ENCODE measurements at places on chromosomes 4 and X.

DNA sequence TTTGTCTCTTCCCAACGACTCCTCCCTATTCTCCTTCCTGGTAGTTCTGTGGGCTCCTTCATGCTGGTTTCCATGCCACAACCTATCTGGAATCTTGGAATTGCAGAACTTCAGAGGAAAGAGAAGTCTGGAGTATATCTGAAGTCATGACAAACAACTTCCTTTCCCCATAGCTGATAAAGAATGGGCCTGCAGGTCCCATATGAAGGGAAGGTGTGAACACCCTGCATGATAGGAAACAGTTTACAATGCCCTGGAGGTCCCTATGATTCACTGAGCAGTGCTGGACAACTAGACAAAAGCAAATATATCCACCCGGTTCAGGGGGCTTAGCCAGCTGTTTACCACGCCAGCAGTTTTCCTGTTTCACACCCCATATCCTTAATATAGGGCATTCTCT, 19.4 kb downstream of the FAM9C start:
- no peak for DNase-seq

GRCh38 chr4:151955721-151956380, 195.0 kb upstream of the GATB start:
- no peak for DNase-seq

DNA sequence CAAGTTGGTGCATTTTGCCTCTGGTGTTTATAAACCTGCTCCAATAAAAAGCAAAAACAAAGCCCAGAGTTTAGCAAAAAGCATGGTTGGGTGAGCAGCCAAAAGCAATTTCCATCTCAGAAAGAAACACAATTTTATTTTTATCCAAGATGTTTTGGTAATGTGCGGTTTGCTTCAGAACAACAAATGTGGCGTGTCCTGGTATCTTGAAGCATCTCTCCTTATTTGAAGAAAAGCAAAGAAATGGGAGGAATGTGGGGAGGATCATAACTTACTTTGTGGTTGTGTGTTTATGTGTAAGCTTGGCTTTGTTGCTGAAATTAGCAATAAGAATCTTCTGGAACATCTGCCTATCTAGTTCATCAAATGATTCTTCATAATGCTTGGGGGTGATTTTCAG, 88.3 kb upstream of the DDX3X start:
- DNase-seq: no peak

- DNase-seq: peak; percentile 36
Measured at GRCh38 chrX:70196961-70197720, 19.9 kb downstream of the DGAT2L6 start.

DNA sequence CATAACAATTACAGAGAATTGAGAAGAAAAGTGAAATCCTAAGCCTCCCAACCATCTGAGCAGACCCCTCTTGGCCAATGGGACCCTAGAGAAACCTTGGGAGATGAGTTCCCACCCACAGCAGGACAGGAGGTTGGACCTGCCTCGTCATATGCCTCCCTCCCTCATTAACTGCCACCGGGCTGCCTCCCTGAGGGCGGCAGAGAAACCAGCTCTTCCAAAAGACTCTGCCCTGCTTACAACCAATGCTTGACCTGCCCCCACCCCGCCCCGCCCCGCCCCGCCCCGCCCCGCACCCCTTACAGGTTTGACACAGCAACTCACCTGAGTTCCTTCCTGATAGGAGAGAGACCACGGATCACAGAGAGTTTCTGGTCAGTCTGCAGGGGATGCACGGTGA, 86.1 kb downstream of the ADRA2C start:
- DNase-seq: no peak

DNA sequence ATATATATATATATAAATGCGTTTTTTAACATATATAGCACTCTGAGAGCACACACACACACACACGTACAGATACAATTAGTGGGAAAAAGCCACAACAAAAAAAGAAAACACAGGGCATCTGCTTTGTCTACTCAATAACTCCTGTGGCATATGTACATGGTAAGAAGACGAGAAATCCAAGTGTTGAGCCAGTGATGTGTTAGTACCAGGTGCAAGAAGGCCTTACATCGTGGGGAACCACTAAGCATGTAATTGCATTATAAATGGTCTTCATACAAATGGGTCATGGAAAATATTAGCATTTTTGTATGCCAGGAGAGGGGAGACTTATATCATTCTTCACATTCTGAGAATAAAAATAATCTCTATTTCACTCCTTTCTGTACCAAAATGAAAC, 62.7 kb upstream of the FAM47B start:
- DNase-seq: no peak

DNA sequence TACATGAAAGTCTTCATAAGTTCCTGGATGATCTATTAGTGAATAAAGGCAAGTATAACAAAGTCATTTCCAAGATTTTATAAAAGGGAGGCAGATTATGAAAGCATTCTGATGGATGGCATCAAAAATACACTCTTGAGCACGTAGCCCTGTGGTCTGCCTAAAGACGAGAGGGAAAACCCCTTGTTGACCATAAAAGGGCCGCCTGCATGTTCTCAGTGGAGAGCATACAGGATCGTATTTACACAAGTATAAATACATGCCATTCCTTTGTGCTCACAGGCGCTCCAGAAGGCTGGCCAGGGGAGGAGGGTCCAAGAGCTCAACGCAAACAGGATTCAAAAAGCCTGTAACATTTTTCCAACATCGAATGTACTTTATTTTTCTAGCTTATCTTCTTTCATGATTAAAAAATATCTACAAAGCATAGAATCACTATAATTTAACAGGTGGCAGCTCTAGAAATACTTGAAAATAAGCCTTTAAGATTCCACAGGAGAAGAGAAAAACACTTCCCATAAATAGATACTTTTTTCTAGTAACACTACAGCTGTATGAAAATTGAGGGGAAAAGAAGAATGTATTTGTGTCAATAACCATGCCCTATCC, 29.6 kb downstream of the PDGFC start:
- DNase-seq: peak; percentile 89

DNA sequence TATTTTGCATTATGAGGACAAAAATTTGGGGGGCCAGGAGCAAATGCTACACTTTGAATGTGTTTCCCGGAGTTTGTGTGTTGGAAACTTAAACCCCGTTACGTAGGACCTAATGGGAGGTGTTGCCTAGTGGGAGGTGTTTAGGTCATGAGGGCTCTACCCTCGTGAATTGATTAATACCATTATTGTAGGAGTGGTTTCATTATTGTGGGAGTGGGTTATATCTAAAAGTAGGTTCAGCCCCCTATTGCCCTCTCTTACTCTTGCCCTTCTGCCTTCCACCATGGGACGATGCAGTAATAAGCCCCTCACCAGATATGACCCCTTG, 15.5 kb downstream of the UBA6 start:
- no peak for DNase-seq

GRCh38 chrX:118847676-118848075, 24.1 kb downstream of the ZCCHC12 start:
- peak; percentile 61 for DNase-seq

GRCh38 chr4:86451560-86452330, 91.9 kb upstream of the MAPK10 start:
- no peak for DNase-seq

DNA sequence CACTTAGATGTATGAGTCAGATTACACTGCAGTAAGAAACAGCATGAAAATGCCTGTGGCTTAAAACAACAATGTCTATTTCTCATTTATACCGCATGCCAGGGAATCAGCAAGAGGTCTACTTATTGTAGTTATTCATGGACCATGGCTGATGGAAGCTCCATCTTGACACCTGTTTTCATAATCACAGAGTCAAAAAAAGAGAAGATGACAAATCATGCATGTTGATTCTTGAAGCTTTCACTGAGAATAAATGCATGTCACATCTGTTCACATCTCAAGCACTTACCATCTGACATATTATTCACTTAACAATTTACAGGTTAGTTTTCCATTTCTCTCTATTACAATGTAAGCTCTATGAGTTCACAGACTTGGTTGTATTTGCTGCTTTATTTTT, 194.2 kb upstream of the SLITRK2 start:
- DNase-seq: no peak

DNA sequence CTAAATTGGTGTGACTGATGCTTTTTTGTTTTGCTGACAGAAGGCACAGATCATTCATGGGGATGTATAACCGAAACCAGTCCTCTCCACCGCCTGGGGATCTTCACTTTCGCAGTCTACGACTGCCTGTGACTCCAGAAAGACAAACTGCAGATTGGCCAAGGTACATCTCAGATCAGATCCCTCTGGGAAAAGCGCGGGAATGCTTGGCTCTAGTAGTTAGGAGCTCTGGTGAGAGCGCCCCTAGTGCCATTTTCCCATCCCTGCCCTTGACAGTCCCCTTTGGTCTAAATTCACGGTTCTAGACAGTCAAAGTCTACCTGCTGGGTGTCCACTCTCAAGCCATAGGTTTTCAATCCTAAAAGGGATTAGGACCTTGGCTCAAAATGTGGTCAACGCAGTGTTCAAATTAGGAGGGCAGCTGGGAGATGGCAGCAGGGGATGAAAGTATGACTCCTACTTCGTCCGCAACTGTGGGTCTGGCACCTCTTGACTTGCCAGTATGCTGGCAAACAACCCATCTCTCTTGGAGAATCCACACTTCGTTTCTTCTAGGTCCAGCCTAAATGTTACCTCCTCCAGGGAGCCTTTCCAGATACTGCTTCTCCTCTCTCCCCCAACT, 6.9 kb upstream of the HAND2 start:
- peak; percentile 44 for DNase-seq

GRCh38 chr4:108398316-108398715, 222.1 kb upstream of the RPL34 start:
- no peak for DNase-seq

DNA sequence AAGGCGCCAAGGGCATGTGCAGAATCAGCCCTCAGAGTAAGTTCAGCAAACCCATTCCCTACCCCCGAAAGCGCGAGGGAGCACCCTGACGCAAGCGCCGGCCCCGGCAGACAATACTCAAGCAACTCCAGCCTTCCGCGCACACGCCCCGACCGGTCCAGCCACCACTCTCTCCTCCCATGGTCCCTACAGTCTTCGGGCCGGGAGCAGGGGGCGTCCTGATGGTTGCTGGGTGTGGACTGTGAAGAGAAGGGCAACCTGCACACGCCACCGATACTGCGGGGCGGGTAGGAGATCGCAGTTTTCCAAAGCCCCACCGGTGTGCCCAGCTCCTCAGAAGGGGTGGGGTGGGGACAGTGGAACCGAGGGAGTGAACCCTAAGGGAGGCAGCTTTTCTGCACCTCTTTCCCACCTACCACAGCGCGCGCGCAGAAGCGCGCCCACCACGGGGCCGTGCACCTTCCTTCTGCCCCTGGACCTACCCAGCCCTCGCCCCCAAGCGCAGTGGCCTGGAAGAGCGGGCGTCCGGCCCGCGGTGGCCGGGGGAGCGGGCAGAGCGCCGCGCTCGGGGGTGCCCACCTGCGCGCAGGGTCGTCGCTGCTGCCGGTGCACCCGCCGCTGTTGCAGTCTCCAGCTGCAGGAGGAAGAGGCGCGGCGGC, 650.2 kb upstream of the DIPK2B start:
- peak; percentile 42 for DNase-seq

- DNase-seq: peak; percentile 66
Measured at GRCh38 chr4:6885953-6886557, 23.6 kb upstream of the TBC1D14 start.

DNA sequence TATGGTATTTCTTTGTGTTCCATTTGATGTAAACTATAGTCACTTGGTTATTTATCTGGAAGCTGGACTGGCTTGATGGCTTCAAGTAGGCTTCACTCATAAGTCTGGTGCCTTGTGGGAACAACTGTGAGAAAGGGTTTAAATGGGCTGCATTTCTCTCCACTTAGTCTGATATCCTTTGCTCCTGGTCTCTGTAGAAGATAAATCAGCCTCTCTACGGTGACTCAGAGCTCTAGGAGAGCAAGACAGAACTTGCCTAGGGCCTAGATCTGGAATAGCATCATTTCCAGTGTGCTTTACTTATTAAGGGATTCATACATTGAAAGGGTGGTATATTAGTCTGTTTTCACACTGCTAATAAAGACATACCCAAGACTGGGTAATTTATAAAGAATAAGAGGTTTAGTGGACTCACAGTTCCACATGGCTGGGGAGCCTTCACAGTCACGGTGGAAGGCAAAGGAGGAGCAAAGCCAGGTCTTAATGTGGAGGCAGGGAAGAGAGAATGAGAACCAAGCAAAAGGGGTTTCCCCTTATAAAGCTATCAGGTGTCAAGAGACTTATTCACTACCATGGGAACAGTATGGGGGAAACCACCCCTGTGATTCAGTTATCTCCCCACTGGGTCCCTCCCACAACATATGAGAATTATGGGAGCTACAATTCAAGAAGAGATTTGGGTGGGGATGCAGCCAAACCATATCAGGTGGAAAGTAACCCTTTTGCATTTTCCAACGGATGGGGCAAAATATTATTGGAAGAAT, 1746.4 kb upstream of the PCDH7 start:
- peak; percentile 2 for DNase-seq

GRCh38 chr4:159052315-159052714, 50.6 kb upstream of the RAPGEF2 start:
- no peak for DNase-seq

DNA sequence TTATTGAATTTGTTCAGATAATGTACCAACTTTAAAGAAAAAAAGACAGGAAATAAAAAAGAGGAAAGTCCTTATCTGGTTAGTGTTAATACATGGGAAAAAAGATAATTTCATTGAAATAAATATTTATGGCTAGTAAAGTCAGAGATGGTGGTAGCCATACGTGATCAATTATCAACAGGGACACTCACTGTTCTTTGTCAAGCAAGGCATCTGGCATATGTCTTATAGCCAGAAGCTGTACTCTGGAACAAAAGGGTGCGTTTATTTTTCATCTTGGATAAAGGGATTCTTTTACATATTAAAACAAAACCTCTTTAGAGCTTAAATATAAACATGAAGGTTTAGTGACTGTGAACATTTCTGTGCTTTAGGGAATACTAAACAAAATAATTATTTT, 26.7 kb downstream of the HDX start:
- no peak for DNase-seq

DNA sequence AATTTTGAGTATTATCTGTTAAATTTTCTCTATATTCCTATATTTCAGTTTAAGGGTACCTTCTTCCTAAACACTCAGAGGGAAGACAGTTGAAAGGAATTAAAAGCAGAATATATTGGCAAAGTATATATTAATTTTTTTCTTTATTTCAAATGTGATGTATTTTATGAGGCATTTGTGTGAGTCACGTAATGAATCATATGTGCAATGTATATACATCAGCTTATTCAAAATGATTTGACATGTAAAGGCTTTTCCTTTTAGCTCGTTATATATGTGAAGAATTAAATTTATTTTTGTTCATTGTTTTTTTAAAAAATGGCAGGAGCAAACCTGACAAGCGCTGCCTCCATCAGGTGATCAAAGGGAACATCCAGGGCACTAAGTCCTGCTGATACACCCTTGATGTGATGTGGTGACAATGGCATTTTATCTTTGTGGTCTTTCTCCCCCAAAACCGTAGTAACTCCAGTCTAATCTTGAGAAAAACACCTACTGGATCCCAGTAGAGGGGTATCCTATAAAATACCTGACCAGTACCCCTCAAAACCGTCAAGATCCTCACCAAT, 8.9 kb downstream of the WWC2 start:
- no peak for DNase-seq
